ENCODE measurements at places on chromosomes 1 and 21.

DNA sequence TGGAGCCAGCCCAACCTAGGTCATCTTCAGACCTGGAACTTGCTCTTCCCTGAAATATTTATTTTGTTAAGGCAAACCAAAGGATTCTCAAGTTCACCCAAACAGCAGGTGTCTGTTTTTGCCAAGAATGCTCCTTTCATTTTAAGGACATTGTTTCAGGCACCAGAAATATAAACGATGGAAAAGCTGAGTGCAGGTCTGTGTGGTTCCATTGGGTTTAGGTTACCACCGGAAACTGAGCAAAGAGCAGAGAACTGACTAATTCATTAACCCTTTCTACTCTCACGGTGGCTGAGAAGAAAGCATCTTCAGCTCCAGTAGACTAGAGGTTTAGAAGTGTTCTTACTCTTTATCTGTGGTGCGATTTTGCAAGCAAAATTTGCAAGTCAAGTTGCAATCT is 38.0 kb upstream of the ZC3H11B start:
- DNase-seq = no peak

DNA sequence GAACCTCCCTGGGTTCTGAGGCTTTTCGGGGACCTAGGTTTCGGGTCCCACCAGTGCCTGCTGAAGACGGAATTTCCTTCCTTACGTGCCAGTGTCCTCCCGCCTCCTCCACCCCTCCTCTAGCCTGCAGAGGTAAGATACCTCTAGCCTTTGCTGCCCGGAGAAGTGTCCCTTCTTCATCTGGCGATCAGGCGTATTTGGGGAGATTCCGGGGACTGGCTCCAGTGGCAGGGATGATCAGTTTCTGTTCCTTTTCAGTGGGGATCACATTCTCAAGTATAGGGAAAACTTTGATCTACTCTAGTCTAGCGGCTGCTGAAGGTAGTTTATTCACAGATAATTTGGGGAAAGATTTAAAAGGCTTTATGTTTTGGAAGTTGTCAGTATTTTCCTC is 674 bp downstream of the CEP350 start:
- DNase-seq = no peak

GRCh38 chr1:188489336-188490112 is 1660.8 kb downstream of the PLA2G4A start:
- no peak for DNase-seq

DNA sequence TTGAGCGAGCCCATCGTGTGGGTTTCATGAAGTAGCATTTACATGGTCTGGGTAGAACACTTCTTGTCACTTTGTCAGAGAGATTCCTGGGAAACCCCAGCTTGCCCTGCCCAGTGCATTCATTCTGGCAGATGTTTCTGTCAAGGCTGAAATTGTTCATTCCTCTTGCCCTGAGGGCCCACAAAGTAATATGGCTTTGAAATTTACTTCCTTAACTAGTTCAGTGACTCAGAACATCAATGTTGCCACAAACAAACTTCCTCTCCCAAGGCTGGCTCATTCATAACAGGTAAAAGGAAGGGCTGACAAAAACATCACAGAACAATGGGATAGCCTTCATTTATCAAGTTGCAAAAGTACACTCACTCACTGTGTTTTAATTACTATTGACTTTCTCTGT is 5.0 kb upstream of the KIAA0040 start:
- DNase-seq = no peak

GRCh38 chr1:205262731-205263171 is 35.0 kb downstream of the TMCC2 start:
- DNase-seq = no peak

DNA sequence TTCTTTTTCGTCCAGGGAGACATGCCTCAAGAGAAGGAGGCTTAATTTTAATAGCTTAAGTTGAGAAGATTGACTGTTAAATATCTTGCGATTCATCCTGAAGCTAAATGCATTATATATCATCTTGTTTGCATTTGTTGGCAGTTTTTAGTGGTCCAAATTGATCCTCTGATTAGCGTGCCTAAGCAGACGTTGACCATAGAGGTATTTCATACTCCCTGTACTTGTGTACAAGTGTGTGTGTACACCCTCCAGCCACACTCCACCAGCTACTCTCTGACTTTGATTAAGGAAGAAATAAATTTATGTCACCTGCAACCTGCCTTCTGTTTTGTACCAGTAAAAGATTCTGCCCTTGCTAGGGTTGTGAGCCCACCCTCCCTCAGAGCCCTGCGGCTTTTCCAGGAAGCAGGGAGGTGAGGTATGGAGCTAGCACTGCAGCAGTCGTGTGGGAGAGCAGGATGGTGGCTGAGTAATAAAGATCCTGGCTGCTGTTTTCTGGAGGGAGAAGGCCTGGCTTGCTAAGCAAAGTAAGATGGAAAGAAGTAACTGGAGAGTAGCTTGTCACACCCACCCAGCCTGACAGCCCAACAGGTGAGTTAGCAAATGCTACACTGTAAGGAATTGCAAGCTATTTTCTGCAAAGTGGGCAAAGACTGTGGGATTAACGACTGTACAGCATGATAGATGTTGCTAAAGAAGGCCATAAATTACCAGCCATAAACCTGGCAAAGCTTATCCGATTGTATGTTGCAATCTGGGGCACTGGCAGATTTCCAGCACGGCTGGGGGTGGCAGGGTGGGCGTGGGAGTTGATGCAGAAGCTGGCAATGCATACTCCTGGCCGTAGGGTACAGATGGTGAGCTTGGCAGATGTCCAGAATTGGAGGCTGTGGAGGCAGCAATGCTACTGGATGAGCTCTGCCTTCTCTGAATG is 170.2 kb downstream of the TNR start:
- no peak for DNase-seq

DNA sequence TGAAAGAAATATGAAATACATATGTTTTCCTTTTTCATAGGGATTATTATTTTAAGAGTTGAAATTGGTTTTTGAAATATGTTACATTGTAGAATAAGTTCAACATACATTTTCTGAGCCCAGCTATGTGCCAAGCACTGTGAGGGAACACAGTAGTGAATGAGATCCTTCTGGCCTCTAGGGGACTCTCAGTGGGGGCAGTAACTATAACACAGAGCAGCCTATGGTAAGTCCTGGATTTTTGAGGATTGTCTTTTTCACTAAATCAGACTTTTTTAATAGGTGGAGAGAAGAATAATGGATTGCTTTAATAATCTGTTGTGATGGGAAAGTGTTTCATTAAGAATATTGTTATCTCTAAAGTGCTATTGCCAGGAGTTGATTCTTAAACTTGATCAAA is 2.4 kb downstream of the DNAJC6 start:
- DNase-seq = no peak

GRCh38 chr1:14846688-14847087 is 248.2 kb downstream of the KAZN start:
- DNase-seq = no peak

GRCh38 chr1:59410457-59410856 is 113.6 kb downstream of the FGGY start:
- DNase-seq = no peak

- no peak for DNase-seq
These were observed 283.6 kb upstream of the USP25 start for GRCh38 chr21:15446223-15446622.

- DNase-seq = no peak
These were observed 21.9 kb upstream of the FAM3B start for GRCh38 chr21:41294548-41295231.

DNA sequence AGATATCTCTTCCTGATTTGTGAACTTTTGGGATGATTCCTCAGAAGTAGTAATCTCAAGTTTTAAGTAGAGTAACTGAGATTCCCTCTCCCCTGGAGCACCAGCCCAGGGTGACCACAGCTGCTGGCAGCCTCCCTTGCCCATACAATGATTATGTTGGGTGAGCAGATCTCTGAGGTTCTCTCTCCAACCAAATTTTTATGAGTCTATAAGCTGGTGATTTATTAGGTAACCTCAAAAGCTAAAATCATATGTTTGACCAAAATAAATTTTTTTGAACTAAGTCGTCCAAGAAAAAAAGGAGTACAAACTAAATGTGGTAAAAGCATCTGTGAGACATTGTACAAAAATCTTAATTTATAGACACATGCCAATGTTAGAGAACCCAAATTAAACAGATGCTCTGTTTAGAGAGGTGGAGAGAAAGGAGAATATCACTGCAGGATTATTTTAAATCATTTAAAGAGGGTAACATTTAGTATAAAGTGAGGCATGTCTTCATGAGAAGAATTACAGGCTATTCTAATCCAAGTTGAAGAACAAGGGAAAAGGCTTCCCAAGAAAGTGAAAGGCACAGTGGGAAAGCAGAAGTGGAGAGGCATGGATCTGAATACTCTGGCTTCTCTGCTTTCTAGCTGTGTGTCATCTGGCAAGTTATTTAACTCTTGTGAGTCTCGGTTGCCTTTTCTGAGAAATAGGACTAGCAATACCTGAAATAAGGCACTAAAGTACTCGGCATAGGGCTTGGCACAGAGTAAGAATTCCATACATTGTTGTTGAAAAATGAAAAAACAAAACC is 2.5 kb downstream of the AKNAD1 start:
- DNase-seq = no peak

DNA sequence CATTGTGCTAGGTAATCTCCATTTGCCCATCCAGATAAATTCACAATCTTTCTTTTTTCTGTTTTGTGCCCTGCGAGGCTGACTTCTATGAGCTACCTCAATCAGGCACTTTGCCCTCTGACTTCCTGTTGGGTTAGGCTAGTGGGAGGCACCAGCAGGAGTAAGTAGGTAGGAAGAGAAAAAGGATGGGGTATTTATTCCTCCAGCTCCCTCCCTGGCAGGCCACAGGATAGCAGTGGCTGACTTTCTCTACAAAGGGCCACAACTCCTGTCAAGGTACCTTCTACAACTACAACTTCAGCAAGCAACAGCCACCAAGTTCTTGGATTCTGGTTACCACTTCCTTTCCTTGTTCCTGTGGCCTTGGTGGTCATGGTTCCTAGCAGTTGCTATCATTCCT is 18.8 kb upstream of the GORAB start:
- no peak for DNase-seq

DNA sequence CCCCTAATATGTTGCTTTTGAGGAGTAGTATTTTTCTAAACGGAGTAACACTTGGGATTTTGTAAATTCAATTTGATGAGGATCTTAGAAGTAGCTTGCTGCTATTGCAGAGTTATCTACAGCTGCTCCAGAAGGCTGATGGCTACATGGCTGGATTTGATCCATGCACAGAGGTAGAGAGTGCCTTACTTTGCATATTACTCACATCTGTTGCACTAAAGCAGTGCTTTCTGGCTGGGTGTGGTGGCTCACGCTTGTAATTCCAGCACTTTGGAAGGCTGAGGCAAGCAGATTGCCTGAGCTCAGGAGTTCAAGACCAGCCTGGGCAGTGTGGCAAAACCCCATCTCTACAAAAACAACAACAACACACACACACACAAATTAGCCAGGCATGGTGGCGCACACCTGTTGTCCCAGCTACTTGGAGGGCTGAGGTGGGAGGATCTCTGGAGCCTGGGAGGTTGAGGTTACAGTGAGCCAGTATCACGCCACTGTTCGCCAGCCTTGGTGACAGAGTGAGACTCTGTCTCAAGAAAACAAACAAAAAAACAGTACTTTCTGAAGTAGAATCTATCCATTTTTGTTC is 24.6 kb downstream of the RALGPS2 start:
- DNase-seq = no peak

DNA sequence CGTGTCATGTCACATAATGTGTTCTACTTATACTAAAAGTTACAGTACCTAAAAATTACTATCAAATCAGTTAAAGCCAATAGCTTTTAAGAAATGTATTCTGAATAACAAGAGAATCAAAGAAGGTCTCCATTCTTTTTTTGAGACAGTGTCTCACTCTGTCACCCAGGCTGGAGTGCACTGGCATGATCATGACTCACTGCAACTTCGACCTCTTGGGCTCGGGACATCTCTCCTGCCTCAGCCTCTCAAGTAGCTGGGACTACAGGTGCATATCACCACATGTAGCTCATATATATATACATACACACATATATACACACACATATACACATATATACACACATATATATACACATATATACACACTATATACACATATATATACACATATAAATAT is 20.1 kb downstream of the COP1 start:
- DNase-seq = no peak

- DNase-seq = no peak
These were observed 9.1 kb downstream of the OLIG1 start for GRCh38 chr21:33078907-33079582.

DNA sequence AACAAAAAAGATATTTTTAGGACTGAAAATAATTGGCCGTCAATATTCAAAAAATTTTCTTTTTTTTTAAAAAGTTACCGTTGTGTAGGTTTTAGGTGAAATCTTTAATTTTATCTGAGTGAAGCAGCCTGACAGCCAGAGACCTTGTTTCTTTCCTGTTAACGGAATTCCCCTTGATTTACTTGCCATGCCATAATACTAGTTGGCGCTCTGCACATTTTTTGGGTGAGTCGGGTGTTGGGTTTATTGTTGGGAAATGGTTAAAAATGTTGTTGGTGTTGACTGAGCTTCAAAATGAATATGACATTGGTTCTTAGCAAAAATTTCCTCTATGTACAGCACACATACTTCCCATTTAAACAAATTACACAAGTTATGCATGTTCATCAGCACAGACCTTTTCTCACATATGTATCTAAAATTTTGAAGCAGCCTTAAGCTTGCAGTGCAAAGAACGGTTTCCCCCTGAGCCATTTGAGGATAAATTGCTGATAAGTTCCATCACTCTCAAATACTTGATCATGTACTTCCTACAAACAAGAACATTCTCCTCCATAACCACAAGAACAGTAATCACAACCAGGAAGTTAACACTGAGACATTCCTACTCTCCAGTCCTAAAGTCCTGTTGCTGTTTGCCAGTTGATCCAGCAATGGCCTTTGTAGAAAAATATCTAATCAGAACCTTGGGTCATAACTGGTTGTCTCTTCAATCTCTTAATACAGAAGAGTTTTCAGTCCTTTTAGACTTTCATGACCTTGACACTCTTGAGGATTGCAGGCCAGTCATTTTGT is 34.2 kb downstream of the CAMTA1 start:
- DNase-seq = no peak

DNA sequence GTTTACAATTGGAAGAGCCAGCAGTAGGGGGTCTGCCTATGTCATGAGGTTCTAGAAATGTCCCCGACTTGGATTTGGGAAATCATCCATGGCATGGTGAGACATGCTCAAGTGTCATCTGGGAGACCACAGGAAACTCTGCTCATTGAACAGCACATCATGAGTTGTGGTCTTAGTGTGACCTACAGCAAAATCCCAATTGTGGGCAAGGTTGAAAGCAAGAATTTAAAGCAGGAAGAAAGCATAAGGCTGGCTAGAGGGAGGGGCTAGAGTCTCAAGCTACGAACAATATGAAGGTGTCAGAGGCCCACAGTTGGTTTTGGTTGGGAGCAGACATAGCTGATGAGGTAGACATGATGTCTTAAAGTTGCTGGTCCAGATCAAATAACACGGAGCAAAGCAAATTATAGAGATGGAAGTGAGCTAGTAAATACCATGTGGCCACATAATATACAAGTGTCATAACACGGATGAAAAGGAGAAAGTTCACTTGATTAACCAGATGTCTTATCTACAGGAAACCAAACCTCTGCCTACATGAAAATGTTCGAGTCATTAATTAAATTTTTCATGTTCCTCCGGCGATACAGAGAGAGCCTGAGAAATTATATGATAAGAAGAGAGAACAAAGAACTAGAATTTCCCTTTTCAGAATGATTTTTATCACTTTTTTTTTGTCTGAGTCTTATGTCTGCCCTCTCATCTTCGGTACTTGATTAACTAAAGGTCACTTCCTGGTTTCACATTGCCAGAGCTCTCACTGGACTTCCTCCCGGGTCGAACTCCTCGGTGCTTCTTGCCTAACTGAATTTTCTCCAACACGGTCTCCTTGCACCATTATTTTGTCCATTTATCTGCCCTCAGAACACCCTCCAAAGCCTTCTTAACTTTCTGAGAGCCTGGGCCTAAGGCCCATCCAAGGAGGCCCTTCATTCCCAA is 67.5 kb upstream of the DUSP10 start:
- DNase-seq = no peak
